ENCODE measurements at places on chromosomes 6 and 20.

- DNase-seq = no peak
Observed at GRCh38 chr6:122033564-122034181, 365.8 kb upstream of the HSF2 start.

- no peak for DNase-seq
Observed at GRCh38 chr6:36840432-36841403, 1.5 kb upstream of the CPNE5 start.

DNA sequence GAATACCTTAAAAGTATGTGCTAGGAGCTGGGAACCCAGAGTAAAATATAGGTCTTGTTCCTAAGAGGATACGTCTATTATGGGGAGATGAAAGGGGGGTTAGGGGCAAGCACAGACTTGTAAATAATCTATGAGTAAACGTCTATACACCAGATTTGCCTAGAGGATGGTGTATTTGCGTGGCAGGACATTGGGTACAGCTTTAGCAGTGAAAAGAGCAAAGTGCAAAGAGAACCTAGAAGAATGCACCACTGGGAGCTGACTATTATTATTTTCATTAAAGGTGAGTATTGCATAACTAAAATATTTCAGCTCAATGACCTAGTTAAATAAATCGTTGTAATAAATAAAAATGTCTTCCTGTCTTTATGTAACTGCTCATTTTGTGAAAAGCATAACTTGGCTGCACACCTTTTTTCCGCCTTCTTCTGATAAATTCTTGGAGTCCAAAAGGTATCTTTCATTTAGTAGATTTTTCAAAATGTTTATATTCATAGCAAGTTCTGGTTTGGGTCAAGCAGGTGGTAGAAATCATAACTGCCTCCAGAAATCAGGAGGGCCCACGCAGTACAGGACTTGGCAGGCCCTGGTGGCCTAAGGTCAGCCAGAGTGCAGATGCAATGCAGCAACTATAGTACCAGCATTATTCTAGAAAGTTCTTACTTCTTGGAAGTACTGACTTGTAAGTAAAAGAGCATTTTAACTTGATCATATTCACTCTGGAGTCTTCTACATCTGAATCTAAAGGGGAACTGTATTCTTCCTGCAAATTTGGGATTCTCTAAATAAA is 357.2 kb downstream of the PLCB1 start:
- DNase-seq = no peak

- no peak for DNase-seq
Observed at GRCh38 chr6:8382434-8382833, 52.9 kb downstream of the SLC35B3 start.

DNA sequence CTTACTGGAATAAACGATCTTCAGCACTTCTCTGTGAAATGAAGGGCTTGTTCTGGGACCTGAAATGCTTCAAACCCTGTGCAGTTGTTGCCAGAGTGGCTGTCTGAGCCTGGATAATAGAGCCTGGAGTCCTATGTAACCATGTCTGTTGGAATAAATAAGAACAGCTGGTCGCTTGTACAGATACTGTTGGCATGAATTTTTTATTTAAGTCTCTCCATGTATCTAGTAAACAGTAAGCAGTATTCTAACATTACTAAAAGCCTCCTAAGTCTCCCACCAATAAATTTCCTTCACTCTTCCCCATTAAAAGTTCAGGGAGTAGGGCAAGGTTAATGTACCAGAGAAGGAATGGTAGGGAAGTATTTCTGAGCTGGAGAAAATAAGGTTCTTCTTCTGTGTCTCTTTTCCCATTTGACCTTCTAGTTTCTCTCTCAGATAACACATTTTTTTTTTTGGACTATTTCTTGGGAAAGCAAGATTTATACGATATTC is 227.5 kb downstream of the PRL start:
- DNase-seq = no peak

DNA sequence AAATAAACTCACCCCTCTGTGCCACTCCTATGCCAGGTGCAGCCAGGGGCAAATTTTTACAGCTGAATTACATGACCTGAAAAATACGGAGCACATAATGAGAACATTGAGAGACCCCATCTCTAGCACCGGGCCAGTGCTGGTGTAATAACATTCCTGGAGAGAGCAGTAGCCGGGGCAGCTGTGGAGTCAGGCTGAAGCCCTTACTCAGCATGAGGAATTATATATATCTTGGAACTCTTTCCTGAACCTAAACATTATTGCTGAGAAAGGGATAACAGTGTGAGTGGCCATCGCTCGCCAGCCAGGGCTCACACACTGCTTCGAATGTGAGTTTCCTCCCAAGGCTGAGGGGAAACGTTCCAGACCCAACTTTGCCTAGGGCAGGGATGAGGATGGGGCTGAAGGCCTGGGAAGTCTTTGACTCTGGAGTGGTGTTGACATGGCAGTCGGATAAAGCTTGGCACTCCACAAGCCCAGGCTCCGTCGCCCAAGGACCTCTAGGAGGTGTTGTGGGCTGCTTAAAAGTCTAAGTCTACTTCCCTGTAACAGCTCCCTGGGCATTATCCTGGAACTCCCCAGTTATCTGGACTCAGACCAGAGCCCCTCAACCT is 269.8 kb downstream of the CDC5L start:
- no peak for DNase-seq

DNA sequence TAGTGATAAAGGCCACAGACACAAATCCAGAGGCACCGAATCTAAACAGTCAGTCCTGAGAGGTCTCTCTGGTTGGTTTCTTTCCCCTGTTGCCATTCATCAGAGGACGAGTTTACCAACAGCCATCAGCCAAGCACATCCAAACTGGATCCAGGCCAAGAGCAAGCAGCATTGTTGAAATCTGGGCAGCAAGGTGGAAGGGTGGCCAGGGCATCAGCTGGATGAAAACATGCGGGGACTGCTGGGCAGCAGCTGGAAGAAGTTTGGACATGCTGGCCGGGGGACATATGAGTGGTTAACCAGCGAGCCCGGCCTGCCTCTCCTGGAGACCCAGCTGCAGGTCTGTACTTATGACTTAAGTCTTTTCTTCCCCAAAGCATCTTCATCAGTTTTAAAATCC is at the start of gene SMIM28:
Gene SMIM28 (plus strand): TSS at position 62 of the 400 bp plus-strand sequence. CDS start 168 bp downstream, at position 230.
- no peak for DNase-seq

DNA sequence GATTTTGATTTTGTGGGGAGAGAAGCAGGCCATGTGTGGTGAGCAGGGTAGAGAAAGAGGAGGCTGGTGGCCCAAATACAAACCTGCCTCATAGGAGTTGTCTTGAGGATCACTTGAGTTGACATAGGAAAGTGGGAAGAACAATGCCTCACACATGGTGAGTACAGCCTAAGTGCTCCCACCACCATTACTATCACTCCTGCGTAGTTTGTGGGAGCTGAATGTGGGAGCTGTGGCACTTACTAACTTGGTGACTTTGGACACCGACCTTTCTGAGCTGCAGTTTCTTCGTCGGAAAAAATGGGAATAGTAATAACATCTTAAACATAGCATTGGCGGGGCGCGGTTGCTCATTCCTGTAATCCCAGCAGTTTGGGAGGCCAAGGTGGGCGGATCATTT is 25.5 kb upstream of the SERINC3 start:
- no peak for DNase-seq

GRCh38 chr6:157323966-157324300 is 614 bp upstream of the TMEM242 start:
- peak; percentile 60 for DNase-seq

- DNase-seq = no peak
Observed at GRCh38 chr20:46900086-46900485, 5.4 kb downstream of the EYA2 start.

DNA sequence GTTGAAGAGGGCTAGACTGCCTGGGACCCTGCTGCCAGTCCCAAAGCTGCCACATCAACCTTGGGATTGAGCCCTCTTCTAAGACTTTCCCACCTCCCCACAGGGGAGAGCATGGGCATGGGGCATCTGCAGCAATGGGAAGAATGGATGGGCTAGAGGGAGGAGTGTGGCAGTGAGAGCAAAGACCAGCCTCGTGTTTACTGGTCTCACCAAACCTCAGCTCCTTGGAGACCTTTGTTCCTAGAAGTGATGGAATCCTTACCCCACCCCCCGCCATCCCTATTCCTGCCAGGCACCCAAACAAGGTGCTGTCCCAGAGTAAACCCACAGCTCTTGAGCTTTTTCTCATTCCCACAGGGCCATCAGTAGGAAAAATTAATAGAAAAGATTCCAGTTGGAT is 20.0 kb upstream of the ARMC12 start:
- DNase-seq = peak; percentile 13

- no peak for DNase-seq
Observed at GRCh38 chr6:105087571-105088211, 92.1 kb downstream of the POPDC3 start.

- no peak for DNase-seq
Observed at GRCh38 chr6:152723398-152723797, 25.7 kb downstream of the MYCT1 start.

DNA sequence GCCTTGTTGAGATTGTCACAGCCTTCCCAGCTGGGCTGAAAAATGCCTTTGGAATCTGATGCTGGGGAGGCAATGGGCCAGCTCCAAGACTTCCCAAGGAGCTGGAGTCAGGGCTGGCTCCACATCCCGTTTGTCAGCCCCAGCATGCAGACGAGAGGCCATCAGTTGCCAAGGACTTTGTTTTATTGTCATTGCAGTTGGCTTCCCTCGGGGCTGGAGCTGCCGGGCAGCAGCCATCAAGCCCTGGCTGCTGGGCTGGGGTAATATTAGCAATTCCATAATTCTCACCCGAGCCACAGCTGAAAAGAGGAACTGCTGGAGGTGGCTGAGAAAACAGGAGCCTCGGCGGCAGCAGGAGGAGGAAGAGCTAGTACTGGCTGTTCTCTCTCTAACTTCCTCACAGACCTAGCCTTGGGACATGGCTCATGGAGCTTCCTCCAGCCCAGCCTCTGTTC is 182.5 kb downstream of the CDC5L start:
- DNase-seq = no peak

GRCh38 chr6:105681061-105681460 is 278.2 kb upstream of the PREP start:
- no peak for DNase-seq

DNA sequence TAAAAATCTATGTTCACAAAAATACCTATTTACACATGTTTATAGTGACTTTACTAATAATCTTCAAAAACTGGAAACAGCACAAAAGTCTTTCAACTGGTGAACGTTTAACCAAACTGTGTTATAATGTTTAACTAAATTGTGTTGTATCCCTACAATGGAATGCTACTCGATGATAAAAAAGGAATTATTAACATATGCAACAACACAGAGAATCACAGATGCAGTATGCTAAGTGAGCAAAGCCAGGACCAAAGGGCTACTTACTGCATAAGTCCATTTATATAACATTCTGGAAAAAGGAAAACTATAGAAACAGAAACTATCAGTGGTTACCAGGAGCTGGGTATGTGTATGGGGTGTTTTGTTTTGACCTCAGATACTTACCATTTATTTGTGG is 602.2 kb upstream of the BTBD3 start:
- no peak for DNase-seq

GRCh38 chr6:21808551-21809242 is 215.1 kb downstream of the SOX4 start:
- DNase-seq = no peak

- peak; percentile 34 for DNase-seq
Observed at GRCh38 chr20:52054123-52054522, 137.5 kb downstream of the ZFP64 start.

GRCh38 chr20:21090111-21090618 is 16.0 kb downstream of the LINC00237 start:
- no peak for DNase-seq

GRCh38 chr6:145241039-145241438 is 494.3 kb downstream of the EPM2A start:
- no peak for DNase-seq

DNA sequence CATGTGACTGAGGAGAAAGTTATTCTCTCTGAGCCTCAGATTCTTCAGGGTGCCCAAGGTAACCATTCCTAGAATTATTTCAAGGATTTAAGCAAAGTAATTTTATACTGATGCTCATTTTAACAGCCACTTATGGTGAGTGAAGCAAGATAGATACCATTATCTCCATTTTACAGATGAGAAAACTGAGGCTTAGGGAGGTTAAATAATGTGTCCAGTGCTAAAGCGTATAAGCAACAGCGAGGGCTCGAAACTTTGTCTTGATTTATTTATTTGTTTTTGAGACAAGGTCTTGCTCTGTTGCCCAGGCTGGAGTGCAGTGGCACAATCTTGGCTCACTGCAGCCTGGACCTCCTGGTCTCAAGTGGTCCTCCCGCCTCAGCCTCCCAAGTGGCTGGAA is 53.6 kb downstream of the FOXF2 start:
- no peak for DNase-seq

DNA sequence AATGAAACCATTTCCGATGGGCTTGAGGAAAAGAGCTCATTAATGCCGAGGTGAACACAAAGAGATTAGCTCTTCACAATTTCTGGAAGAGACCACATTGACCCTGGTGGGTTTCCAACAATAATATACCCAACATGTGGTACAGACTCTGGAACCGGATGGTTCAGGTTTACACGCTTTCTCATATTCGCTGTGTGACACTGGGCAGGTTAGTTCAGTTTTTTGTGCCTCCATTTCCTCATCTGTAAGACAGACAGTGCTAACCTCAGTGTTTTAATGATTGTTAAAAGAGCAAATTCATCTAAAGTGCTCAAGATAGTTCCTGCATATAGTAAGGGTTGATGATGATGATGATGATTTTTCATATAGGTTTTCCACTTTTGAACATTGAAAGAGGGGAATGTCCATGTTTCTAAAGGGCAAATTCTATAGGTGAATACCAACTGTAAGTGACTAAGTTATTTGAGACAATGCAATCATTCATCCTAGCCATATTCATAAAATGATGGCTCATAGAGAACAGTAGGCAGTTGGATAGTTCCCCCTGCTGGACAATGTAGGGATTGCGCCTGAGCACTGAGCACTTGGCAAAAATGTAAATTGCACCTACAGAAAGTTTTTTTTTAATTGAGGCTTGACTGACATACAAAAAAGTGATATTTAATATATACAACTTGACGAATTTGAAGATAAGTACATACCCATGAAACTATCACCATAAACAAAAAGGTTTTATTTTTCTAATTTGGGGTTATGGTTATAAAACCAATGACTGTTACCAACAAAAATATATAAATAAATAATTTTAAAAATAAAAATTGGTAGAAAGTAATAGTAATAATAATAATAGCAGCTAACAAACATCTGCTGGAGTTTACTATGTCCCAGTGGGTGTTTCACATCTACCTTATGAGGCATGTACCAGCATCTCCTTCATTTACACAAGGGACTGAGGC is 2.1 kb upstream of the PERP start:
- peak; percentile 71 for DNase-seq

DNA sequence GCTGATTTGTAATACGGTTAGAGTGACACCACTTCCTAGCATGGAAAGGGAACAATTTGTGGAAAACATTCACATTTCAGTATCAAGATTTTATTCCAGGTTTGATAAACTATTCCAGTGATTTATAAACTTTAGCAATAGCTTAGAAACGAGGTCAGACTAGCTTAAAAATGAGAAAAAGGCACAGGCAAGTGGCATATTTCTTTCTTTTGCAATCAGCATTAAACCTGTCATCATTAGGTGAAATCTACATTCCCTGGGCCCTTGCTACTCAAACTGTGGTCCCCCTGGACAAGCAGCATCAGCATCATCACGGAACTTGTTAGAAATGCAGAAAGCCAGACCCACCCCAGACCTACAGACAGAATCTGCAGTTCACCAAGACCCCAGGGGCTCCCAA is 29.9 kb downstream of the TBC1D7 start:
- DNase-seq = no peak

- DNase-seq = no peak
Observed at GRCh38 chr6:156618600-156619205, 158.5 kb upstream of the ARID1B start.

Data from activated naive CD8-positive, alpha-beta T cell treated with anti-CD3 and anti-CD28 coated beads, Interleukin-2, amount 10 ng/mL, durations not matched to agents 7 days and 5 days (primary cell).